DMS53 (cell line): ENCODE measurements at places on chromosomes 2 and 18.
A peak's percentile ranks its signal among the peaks of the same experiment; 100 is the strongest.

GRCh38 chr18:24243677-24244076 is 104.8 kb downstream of the CABYR start:
- DNase-seq = no peak

- DNase-seq = no peak
Measured at GRCh38 chr2:235232449-235233433, 261.1 kb upstream of the AGAP1 start.

- peak; percentile 19 for DNase-seq
Measured at GRCh38 chr18:13791181-13791580, 32.8 kb upstream of the MC5R start.

DNA sequence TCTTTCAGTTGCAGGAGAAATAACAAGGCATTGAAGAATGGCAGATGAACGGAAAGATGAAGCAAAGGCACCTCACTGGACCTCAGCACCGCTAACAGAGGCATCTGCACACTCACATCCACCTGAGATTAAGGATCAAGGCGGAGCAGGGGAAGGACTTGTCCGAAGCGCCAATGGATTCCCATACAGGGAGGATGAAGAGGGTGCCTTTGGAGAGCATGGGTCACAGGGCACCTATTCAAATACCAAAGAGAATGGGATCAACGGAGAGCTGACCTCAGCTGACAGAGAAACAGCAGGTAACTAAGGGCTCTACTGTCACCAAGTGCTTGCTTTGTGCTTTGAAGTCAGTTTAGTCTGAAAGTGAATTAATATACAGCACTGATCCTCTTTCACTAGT is 118.5 kb upstream of the UNC80 start:
- DNase-seq = no peak

DNA sequence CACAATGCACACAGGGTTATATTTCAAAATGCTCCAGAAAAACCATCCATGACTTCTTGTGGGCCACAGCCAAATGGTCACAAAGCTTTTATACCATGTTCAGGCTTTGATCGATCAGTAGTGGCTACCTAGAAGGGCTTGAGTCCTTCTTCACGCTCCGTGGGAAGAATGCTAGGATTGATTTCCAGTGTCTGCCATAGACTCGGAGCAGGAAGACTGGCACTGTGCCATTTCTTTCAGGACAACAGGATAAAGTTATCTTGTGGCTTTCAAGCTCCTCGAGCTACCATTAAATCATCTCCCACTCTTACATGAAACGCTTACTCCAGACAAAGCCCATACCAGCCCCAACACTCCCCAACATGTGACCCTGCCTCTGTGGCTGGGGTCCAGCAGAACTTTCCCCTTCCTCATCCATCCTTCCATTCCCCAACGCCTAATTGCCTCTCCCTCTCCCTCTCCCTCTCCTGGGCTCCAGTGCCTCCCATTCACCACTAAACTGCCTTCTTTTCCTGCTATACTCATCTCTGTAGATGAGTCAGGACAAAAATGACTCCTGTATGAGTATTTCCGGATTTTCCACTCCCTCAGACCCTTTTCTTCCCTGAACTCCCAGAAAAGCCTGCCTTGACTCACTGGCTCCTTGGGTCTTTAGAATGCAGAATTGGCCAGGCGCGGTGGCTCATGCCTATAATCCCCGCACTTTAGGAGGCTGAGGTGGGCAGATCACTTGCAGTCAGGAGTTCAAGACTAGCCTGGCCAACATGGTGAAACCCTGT is 40.9 kb downstream of the ADD2 start:
- no peak for DNase-seq
